Natural killer cell treated with Interleukin-12 subunit alpha and Interleukin-12 subunit beta and Interleukin-15 and Interleukin-18, amount 100 ng/mL, for 72 hours (primary cell): ENCODE measurements at places on chromosomes 2 and 18.

DNA sequence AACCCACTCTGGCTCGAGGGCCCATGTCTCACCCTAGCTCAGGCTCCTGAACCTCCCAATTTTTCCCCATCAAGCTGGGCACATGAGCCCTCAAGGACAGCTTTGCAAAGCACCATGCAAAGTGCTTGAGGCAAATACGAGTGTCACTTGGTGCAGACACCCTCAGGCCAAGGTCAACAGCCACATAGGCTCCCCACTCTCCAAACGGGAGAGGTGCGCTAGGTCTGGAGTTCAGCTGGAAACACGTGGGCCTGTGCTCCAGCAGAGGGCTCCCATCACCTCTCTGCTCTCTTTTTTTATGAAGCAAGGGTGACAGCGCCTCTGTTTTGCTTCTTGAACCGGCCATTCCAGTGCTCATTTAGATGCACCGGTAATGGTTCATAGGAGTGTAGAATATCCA, 11.9 kb upstream of the ARHGAP25 start:
- DNase-seq, result no peak

- DNase-seq, result no peak
Measured at GRCh38 chr2:1476617-1477195, 63.4 kb downstream of the TPO start.

DNA sequence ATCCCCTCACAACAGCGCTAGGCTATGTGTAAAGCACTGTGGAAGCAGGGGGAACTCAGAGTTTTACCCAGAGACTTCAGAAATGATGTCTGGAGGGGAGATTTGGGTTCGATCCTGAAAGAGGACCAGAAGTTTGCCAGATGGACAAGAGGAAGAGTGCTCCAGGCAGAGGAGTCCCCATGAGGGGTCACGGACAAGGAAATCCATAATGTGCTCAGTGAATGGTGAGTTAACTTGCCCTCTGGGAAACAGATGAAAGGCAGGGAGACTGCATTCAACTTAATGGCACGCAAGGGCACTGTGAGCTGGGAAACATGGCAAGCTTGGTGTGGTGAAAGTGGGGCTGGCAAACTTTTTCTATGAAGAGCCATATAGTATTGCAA, 6.0 kb upstream of the ASAP2 start:
- DNase-seq, result no peak

- DNase-seq, result peak; percentile 13
Measured at GRCh38 chr2:64627860-64628841, 25.6 kb downstream of the SERTAD2 start.

GRCh38 chr2:72961853-72962468, 44.6 kb downstream of the EMX1 start:
- no peak for DNase-seq

- DNase-seq, result peak; percentile 5
Measured at GRCh38 chr2:23298551-23298950, 86.4 kb upstream of the KLHL29 start.

DNA sequence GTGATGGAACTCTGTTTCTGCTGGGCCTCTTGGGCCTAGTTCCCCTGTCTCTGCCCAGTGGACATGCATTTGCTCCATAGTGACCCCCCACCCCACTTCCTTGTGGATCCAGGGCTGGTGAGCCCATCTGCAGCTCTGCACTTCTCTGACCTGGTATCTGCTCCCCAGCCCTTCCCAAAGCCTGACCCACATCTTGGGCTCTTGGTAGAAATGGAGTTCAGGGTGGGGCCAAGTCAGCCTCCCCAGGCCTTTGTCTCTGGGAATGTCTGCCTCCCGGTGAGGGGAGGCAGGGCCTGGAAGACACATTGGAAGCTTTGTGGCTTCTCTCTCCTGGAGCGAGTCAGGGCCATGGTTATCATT, 6.3 kb upstream of the TRAF3IP1 start:
- no peak for DNase-seq

DNA sequence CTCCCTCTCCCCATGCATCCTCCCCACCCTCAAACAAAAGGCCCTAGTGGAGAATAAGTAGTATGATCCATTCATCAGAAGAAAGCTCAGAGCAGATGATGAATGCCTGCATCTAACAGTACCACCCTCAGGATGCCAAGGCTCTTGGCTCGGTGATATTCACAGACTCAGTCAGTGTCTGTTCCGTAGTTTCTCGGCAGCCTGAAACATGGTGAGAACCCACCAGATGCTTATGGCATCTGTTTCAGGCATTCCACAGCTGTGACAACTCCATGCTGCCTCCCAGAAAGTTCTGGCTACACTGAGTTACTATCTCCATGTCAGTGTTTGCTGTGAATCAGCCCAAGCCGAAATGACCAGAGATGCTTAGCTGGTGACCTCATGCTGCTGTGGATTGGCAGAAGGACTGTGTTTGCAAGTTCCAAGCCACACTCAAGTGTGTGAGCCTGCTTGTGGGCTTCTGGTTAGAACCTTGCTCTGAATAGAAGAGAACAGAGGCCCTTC, 83.9 kb downstream of the WDSUB1 start:
- DNase-seq, result no peak

GRCh38 chr2:162968306-162968705, 129.7 kb upstream of the KCNH7 start:
- no peak for DNase-seq

DNA sequence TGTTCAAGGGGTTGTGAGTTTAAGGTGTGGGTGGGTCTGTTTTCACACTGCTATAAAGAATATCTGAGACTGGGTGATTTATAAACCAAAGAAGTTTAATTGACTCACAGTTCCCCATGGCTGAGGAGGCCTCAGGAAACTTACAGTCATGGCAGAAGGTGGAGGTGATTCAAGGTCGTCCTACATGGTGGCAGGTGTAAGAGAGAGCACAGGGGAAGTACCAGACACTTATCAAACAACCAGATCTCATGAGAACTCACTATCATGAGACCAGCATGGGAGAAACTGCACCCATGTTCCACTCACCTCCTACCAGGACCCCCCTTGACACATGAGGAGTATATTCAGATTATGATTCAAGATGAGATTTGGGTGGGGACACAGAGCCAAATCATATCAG, 38.0 kb downstream of the RHBDD1 start:
- no peak for DNase-seq

- DNase-seq, result no peak
Measured at GRCh38 chr2:85134255-85134895, 1.2 kb downstream of the TCF7L1 start.

DNA sequence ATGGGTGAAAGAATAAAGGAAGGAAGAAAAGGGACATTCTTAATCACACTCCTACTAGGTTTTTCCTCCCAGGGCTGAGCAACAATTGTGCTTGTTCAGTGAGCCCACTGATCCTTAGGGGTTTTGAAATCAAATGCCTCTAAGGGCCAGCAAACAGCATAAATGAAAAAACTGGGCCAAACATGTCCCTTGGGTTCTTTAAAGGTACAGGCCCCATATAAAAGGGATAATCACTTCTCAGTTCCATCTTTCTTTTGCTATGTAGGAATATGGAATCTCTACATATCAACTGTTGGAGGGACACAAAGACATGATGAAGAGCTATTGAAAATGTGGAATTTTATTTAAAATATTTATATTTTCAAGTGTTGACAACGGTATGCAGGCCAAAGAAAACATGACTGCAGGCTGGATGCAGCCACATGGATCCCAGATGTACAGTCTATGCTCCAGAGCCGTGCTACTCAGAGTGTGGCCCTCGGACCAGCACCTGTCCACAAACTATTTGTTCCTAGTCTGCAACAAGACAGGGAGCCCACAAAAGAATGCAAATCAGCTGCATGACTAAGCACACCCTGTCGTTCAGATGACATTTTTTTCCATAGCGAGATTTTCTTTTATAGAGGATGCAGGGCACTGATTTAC, 110.0 kb downstream of the CDH20 start:
- no peak for DNase-seq

- no peak for DNase-seq
Measured at GRCh38 chr2:202628646-202629198, 6.0 kb upstream of the FAM117B start.
